ENCODE measurements at places on chromosomes 7 and 10.

DNA sequence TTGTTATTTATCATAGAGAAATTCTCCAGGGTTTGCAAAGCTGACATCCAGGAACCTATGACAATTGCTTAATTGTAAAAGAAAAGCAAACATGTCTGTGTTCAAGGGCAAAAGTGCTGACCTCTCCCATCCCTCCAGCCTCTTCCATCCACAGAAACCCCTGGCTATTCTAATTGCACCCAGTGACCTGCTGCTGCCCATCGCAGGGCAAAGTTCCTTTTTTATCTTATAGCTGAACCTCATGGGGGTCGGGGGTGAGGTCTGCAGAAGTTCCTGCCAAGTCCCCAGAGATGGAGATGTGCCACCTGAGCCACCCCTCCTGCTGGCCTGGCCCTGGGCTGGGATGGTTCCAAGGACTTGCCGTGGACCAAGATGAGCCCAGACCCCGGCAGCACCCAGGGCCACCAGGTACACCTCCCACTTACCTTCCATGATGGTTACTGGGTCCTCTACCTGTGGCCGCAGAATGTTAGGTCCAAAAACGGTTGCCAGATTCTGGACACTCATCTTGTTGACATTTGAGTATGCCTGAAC lies 146.5 kb downstream of the MAPK8 start:
- DNase-seq = no peak

DNA sequence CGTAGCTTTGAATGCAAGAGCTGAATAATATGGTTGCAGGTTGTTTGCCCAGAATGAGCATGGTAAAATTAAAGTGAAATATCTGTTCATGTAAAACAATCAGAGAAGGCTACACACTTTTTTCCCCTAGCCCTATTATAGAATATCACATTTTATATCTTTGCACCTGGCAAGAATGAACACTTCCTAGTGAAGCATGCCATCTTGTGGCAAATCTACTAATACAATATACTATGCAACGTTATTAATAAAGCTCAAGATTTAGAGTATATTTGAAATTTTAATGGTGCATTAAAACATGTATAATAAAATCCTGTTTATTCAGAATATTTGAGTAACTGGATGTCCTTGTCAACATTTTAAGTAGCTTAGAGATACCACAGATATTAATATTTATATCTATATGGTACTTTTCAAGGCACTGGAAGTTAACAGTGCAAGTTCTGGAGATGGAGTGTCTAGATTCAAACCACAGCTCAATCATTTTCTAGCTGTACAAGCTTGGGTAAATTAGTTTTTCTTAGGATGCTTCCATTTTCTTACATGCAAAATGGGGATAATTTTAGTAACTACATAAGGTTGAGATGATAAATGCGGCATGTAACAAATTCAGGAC lies 643.1 kb upstream of the SEMA3D start:
- peak; percentile 31 for DNase-seq

GRCh38 chr10:70832221-70832620 lies 16.5 kb downstream of the SGPL1 start:
- DNase-seq = no peak

DNA sequence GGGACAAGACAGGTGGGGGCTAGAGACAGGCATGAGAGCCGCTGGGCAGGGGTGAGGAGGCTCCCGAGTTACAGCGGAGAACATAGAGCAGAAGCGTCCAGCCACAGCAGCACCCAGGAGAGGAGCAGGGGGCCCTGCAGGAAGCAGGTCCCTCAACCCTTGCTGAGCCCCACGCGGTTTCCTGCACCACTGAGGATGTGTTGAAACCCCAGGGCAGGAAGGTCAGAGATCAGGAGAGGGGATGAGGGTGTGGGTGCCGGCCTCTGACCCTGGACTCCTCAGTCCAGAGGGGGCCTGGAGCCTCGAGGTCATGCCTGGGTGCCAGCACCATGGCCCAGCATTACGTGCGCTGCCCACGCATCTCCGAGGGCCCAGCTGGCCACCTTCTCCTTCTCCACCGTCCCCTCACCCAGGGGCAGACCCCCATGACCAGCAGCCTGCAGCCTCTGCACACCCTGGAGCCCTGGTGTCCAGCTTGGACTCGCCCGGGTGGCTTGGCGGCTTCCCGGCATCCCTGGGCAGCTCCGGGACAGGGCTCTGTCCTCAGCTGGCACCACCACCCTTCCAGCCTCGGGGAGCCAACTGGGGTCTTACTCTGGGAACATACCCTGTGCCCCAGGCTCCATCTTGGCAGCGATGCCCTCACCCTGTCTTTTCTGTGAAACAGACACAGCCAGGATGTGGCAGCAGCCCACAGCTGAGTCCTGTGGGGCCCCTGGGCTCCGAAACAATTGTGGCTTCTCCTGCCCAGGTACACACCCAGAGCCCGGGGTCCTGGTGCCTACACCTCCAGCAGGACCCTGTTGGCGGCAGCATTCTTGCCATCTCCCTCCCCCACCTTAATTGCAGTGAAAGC lies 52.0 kb downstream of the STK32C start:
- no peak for DNase-seq

GRCh38 chr10:4240608-4241197 lies 455.7 kb upstream of the KLF6 start:
- no peak for DNase-seq

DNA sequence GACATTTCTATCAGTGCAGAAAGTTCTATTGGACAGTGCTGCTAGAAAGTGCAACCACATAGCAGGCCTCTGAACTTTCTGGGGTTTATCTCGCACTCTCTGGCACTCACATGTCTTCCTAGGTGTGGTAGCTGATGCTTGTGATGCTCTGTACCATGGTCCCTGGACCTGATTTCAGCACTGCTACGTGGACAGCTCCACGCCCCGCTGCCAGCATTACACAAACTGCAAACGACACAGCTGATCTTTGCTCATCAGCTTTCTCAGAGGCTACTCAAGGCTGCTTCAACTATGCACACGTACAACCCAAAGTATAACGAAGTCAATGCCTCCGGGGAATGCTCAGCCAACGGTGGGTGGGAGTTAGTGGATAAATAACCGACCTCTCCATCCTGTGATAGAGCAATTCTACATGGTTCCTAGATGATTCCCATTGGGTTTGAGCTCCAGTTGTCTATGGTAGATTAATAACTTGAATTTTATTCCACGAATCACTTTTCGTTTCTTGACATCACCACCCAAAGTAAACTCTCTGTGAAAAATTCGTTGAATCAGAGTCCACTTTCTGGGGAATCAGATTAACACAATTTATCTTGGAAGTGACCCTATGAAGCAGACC lies 302.5 kb downstream of the ACTR3B start:
- no peak for DNase-seq

GRCh38 chr7:41889040-41889439 lies 186.2 kb upstream of the INHBA start:
- DNase-seq = no peak

- no peak for DNase-seq
Measured at GRCh38 chr7:1886361-1887064, 216.4 kb downstream of the ELFN1 start.

DNA sequence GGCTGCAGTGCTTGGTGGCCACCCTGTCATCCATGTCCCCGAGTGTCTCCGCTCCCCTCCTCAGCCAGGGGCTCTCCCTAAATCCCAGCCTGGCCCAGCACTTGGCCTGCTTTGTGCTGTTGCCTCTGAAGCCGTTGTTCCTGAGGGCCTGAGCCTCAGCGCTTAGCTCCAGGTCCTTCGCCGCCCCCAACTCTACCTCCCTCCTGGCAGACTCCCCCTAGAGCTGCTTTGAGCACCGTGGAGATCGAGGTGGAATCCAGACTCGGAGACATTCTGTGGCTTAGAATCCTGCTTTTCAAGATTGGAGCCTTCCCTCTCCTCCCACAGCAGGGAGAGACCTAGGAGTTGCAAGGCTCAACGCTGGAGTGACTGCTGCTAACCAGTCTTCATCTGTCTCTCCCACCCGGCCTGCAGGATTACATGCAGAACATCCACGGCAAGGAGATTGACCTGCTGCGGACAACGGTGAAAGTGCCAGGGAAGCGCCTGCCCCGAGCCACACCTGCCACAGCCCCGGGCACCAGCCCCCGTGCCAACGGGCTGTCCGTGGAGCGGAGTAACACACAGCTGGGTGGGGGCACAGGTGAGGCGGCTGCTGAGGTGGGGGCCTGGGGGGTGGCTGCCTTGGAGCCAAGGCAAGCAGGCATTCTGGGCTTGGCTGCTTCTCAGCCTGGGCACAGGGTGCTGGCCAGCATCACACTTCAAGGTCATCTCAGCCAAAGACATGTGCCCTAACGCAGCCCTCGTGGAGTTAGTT lies 33.3 kb downstream of the GBX1 start:
- DNase-seq = no peak

DNA sequence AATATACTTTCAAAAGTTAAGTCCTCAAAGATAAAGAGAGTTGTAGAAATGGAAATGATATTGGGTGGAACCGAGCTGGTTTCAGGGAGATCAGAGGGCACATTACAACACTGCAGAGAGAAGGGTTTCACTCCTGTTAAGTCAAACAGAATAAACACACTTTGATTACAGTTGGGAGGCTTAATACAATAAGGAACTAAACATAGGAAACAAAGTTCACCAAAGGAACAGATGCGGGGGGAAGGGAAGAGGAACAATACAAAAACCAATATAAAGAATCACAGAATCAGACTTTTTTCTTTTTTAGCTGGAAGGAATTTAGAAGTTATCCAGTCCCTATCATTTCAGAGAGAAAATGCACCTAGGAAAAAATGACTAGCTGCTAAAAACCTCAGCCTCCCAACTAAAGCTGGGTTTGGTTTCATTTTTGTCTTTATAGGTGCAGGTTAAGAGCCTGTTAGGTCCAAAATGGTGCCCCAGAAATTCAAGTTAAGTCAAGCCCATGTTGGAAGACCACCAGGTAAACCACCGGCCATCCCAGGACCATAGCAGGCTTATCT lies 81.9 kb downstream of the DNMBP start:
- no peak for DNase-seq

GRCh38 chr10:96556003-96556402 lies 30.8 kb downstream of the TM9SF3 start:
- DNase-seq = peak; percentile 57

GRCh38 chr7:29447828-29448227 lies 115.8 kb upstream of the PRR15 start:
- DNase-seq = no peak

DNA sequence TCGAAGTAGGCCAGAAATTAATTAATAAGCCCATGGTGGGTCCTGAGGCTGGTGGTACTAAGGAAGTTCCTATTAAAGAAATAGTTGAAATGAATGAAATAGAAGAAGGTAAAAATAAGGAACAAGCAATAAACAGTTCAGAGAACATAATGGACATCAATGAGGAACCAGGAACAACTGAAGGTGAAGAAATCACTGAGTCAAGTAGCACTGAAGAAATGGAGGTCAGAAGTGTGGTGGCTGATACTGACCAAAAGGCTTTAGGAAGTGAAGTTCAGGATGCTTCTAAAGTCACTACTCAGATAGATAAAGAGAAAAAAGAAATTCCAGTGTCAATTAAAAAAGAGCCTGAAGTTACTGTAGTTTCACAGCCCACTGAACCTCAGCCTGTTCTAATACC lies 36.0 kb downstream of the SLK start:
- DNase-seq = no peak

GRCh38 chr7:121437470-121437869 lies 41.4 kb upstream of the FAM3C start:
- DNase-seq = no peak

DNA sequence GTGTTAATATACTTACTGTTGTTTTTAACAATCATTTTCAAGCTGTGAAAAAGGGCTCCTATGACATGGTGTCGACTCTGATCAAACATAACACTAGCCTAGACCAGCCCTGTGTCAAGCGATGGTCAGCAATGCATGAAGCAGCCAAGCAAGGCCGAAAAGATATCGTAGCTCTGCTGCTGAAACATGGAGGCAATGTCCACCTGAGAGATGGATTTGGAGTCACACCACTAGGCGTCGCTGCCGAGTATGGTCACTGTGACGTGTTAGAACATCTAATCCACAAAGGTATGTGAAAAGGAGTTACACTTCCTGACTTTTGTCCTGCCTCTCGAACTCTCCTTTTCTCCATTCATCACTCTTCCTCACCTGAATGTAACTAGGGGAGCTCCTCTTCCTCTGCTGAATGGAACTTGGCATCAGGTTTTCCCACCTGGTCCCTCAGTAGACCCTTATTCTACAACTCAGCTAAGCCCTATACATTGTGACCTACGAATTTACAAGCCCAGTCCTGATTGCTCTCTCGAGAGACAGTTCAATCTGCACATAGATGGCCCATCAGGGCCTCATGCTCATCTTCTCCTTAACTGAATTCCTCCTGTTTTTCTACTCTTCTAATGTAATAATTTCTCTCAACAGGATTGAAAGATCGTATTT lies 23.0 kb downstream of the ASB15 start:
- peak; percentile 9 for DNase-seq

- DNase-seq = no peak
Measured at GRCh38 chr10:90111671-90112070, 410.3 kb downstream of the KIF20B start.

DNA sequence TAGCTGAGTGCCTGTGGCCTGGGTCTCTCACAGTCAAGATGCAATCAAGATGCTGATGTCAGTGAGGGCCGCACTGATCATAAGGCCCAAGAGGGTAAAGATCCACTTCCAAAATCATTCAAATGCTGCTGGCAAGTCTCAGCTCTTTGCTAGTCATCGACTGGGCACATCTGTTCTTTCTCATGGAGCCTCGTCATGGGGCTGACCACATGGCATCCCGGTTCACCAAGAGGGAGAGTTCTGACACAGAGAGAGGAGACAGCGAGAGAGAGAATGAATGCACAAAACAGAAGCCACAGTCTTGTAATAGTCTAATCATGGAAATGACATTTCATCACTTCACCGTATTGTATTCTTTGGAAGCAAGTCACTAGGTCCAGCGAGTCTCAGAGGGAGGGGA lies 1067.5 kb upstream of the C7orf33 start:
- no peak for DNase-seq

DNA sequence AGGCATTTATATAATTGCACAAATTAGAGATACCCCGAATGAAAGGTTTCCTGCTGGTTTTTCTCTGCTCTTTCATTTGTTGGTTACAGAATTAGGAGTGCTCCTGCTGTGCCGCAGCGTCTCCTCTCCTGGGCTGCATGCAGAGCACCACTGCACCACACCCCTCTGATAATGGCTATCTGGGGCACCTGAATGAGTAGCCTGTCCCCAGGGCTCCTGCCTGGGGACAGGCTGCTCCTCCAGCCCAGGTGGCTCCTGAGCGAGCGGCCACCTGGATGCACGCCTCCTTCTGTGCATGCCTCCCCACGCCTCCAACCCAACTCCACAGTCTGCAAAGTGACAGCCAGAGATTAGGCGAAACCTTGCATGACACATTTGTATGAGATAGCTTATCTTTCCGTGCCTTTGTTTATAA lies 242.6 kb upstream of the FZD8 start:
- DNase-seq = no peak

Measured in Ammon's horn (tissue), 1 donor.